Stimulated activated CD4-positive, alpha-beta T cell treated with anti-CD3 and anti-CD28 coated beads, Interleukin-4, amount 100 ng/mL, for 1 hour (primary cell): ENCODE measurements at places on chromosomes 2 and 18.

GRCh38 chr2:229244975-229245374 is 26.1 kb downstream of the PID1 start:
- no peak for DNase-seq

DNA sequence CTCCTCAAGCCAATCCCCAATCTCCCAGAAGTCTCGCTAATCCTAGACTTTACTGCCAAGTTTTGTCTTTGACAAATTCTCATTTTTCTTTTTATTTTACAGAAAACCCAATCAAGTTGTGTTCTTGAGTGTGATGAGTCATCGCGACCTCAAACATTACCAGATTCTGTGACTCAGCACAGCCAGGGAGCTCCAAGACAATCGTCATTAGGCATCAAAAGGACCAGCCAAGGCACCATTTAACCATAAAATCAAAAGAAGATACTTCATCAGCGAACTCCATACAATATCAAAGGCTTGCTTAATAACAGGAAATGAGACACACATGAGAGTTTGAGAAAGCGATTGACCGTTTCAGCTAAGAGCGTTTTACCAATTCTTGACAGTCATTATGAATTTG is 146.2 kb upstream of the AGAP1 start:
- DNase-seq: no peak

DNA sequence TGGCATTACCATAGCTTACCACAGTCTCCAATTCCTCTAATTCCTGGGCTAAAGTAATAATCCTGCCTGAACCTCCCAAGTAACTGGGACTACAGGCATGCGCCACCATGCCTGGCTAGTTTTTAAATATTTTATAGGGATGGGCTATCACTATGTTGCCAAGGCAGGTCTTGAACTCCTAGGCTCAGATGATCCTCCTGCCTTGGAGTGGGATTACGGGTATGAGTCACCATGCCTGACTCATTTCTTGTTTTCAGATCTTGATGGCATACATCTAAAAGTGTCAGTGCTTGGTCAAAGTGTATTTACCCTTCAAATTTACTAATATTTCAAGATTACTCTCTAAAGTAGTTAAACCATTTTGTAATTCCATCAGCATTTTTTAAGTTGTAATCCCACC is 9.4 kb upstream of the SOCS6 start:
- no peak for DNase-seq

GRCh38 chr2:1257334-1257733 is 155.9 kb upstream of the TPO start:
- DNase-seq: no peak

DNA sequence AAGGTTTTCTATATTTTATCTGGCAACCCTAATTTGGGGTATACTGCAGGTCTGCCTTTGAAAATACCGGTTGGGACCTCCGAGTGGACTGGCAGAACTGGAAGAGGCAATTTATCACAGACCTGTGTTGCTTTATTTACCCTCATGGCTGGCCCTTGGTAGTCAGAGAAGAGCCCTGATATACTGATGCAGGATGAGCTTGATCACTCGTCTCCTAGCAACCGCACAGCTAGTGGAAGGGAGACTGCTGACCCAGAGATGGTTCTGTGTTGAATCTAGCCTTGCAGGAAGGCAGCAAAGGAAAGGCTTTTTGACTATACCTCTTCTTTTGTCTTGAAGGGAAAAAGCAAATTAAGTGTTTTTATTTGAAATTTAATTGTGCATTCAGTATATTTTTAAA is 154.7 kb downstream of the EML6 start:
- no peak for DNase-seq

- no peak for DNase-seq
Measured at GRCh38 chr2:129181433-129181832, 798.0 kb upstream of the RAB6C start.

DNA sequence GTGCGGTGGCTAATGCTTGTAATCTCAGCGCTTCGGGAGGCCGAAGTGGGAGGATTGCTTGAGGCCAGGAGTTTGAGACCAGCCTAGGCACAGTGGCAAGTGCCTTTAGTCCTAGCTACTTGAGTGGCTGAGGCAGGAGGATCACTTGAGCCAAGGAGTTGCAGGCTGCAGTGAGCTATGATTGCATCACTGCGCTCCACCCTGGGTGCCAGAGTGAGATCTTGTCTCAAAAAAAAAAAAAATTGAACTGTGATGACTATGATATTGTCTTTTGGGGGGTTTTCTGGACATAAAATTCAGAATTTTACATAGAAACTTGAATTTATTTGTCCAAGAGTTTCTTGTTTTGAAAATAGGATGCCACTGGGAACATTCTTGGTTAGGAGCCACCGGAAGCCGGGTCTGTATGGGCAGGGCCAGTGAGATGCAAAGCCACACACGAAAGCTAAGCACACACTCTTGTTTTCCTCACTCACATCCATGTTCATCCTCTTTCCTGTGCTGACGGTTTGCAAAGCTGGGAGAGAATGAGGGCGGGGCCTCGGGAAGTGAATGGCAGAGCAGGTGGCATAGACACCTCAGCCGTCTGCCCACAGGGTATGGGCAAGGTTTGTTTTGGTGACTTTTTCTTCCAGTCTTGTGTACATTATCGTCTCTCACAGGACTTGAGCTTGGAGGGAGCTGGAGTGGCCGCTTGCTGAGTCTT is 12.6 kb downstream of the AGAP1 start:
- no peak for DNase-seq

DNA sequence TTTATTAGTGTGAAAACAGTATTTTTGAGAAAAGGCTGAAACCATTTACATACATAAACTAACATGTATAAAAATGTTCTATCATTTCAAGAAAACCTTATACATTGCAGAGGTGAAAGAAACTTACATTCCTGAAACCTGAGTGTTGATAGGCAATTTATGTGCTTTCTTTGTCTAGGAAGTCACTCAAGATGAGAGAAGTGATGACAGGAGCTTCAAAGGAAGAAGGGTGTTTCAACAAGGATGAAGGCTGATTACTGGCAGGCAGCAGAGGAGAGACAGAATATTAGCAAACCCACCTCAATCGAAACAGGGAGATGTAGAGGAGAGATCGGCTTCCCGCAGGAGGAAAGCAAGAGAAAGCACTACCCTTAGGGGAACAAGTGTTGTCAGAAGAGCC is 124.9 kb downstream of the PRELID3A start:
- no peak for DNase-seq

DNA sequence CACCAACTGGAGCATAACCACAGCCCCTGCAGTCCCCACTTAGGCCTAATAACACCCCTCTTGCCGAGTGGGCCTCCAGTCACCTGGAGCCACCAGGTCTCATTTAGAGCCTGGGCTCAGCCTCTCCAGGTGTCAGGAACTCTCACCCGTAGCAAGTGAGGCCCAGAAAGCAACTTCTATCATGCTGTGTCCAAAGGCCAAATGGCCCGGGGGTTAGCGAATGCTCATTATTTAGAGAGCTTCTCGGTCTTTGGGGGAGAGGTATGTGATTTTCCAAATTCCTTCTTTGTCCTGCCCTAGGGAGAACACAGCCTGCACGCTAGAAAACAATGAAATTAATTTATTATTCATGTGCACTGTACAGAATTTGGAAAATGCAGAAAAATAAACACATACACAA is 109.9 kb upstream of the PTPRM start:
- DNase-seq: no peak

GRCh38 chr2:67240507-67240906 is 156.6 kb upstream of the ETAA1 start:
- DNase-seq: no peak

DNA sequence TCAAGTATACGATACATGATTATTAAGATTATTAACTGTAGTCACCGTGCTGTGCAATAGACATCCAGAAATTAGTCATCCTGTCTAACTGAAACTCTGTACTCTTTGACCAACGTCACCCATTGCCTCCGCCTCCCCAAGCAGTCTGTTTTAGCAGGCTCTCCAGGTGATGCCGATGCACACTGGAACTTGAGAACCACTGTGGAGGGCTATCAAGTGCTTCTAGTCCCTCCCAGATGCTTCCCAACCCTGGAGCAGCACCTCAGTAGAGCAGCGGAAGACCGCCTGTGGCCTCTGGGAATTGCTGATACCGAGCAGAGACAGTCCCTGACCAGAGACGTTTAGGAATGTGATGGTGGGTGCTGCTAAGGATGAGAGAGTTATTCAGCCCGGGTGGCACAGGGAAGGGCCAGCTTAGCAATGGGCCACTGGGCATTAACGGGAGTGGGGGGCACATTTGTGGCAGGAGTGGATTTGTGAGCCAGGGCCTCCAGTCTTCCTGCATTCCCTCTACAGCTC is 50.7 kb downstream of the LIPG start:
- no peak for DNase-seq

DNA sequence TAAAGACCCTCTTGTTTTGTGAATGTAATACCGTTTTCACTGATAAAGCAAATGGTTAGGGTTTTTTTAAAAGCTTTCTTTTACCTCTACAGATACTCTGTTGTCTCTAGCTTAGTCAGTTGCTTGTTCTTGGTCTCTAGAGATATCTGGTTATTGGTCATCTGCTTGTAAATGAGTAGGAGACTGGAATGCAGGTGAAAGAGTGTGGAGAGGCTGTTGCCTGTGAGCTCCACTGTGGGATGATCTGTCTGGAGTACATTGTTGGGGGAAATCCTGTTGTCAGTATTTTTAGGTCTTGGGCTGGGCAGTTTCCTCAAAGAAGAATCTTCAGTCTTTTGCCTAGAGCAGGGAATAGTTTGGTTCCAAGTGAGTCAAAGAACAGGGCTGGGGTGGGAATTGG is 67.7 kb downstream of the SMCHD1 start:
- DNase-seq: no peak

- no peak for DNase-seq
Measured at GRCh38 chr2:112728378-112729175, 7.8 kb downstream of the NT5DC4 start.

GRCh38 chr2:224004105-224004695 is 34.9 kb downstream of the SERPINE2 start:
- DNase-seq: no peak

GRCh38 chr2:233702238-233702637 is 9.5 kb downstream of the UGT1A6 start:
- DNase-seq: no peak

GRCh38 chr2:53751728-53752127 is 15.9 kb upstream of the CHAC2 start:
- DNase-seq: no peak

GRCh38 chr18:37769826-37770225 is 204.2 kb upstream of the CELF4 start:
- DNase-seq: no peak

- DNase-seq: no peak
Measured at GRCh38 chr2:138183705-138184104, 219.4 kb downstream of the HNMT start.

- no peak for DNase-seq
Measured at GRCh38 chr18:58915995-58916394, 51.3 kb downstream of the ZNF532 start.

- DNase-seq: no peak
Measured at GRCh38 chr18:63917817-63918216, 10.1 kb downstream of the SERPINB10 start.

GRCh38 chr2:186570604-186571003 is 19.3 kb upstream of the ITGAV start:
- no peak for DNase-seq

DNA sequence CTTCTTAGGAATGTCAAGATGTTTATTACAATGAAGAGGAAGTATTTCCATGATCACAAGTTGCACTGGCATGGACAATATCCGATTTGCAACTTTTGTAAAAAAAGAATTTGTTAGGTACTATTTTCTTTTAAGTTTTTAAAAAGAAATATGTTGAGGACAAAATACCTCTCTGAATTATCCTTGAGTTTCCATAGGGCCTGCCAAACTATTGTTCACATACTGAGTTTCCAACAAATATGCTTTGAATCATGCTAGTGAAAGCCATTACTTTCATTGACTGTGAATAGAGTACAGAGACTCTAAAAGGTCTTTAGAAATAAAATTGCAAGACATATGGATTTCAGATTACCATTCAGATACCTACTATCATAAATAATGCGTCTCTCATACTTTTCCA is 566.1 kb downstream of the TMEM182 start:
- DNase-seq: no peak

GRCh38 chr2:25073914-25074313 is 32.0 kb downstream of the EFR3B start:
- DNase-seq: no peak

DNA sequence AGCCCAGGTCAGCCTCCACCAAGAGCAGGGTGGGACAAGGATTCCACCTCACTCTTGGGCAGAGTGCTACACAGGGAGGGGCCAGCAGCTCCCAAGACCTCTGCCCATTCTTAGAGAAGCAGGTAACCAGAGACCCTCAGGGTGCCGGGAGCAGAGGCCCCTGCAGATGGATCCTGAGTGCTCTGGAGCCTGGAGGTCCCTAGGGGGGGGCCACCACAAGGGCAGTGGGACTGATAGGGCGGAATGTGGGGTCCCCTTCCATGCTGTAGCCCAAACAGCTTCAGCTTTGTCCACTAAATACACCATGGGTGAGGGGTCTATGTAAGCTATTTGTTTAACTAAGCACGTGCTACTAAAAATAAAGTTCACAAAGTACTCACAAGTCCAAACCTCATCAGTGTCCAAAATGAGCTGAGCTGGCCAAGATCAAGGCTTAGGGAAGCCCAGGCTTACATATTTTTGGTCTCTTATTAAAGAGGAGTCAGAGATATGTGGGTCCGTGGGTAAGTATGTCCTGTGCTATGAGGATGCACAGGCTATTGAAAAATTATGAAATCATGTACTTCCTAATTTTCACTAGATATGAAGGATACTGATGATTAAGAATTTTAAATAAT is 21.5 kb upstream of the GPC1 start:
- DNase-seq: no peak

GRCh38 chr2:239793086-239793485 is 232.1 kb downstream of the NDUFA10 start:
- DNase-seq: no peak

- no peak for DNase-seq
Measured at GRCh38 chr2:44825702-44826101, 115.8 kb upstream of the SIX3 start.

- DNase-seq: no peak
Measured at GRCh38 chr2:164257742-164258141, 363.5 kb downstream of the GRB14 start.

DNA sequence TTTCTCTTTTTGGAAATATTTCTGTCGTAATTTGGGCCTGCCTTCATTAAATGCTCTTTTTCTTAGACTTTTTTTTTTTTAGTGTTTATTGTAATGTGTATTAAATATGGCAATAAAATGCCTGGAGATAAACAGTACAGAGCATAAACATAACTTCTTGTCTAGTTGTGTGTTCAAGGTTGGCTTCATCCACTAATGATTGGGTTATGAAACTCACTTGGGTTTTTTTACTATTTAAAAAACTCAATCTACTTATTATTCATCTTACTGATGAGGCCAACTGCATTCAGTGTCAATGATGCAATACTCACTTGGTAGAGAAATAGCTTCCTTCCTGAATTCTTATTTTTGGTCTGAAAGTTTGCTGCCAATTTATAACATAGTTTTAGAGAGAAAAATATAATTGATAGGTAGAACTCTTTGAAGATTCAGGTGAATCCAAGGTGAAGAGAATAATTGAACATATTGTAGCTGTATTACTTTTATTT is 144.2 kb upstream of the NABP1 start:
- no peak for DNase-seq

DNA sequence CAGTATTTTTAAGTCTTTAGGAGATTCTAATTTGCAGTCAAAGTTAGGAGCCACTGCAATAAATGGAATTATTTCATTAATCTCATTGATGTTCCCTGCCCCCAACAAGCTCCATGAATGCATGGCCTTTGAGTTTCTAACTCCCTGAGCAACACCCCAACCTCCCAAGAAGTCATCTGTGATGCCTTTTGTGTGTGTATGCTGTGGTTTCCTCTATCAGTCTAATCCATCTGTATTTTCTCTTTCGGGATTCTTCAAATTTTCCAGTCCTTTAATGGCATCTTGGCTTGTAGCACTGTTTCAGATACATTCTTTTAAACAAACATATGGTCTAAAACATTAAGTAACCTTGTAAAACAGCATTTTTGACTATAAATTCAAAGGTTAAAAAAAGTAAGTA is 16.8 kb downstream of the SERPINB10 start:
- no peak for DNase-seq
